KG1 (cell line): ENCODE measurements at places on chromosomes 5 and 9.

DNA sequence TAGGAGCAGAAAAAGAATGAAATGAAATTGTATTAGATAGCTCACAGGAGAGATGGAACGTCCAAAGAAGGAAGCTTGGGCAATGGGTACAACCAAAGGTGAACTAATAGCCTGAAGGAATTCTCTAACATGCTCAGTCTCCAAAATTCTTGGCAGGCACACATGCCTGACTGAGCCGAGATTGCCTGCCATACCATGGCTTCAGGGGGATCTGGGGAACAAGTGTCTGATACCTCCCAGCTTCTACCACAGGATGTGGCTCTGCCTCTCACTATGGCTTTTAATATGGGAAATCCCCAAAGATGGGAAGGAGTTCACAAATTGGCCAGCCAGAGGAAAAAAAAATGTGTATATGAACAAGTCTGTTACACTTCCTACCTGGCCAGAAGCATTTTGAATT is 3.6 kb upstream of the PALM2AKAP2 start:
- DNase-seq, result no peak

DNA sequence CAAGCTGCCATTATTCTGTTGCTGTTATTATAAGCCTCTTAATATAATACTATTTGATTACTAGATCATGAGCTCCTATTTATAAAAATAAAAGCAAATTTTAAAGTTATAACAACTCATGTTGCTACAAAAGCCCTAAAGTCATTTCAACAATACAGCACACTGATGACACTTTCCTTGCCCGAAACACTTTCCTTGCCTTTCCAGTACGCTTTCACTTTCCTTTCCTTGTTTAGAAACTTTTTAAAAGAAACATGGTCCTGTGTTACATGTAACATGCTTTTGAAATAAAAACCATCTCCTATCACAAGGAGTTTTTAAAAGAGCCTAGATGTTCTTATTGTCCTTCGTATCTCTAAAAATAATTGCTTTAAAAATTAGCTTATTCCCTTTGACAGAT is 688.4 kb downstream of the PTPRD start:
- DNase-seq, result no peak

DNA sequence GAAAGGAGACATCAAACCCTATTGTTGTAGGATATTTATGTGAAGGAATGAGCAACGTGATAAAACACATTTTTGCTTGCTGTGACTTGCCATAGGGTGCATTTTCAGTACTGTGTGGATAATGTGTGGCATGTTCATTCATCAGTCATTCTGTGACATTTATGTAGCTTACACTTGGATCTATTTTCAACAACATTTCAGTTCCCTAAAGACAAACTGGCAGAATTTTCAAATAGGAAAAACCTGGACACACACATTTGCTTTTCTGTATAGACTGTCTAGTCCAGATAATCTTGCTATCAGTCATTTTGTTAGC is 127.7 kb downstream of the TMC1 start:
- no peak for DNase-seq

DNA sequence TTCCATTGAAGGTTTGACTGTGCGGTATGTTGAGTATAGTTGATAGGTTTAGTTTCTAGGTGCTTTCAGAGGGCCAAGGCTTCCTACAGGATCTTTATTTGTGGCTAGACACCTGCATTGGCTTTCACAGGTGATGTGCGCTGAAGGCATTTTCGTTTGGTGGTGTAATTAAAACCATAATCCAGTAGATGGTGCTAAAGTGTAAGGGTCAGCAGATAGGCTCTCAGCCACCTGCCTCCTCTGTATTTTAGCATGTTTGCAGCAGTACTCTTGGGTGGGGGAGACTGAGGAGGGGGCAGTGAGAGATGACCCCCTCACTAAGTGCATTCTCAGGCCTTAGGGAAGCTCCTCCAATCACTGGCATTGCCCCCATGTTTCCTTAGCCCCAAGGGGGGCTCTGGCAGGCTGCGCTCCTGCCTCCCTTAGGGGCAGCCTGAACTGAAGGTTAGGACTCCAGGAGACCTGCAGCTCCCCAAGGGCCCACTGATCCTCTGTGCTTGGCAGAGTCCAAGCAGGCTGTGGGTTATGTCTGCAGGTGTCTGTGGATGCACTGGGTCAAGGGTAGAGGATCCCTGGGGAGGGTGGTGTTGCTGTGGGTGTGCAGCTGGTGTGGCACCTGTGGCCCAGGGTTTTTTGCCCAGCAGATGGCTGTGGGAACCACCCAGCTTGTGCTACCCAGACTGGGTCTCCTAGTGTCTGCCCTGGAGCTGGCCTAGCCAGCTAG is 23.4 kb downstream of the CDK20 start:
- DNase-seq, result no peak

GRCh38 chr5:167665841-167666375 is 625.5 kb upstream of the WWC1 start:
- DNase-seq, result no peak

DNA sequence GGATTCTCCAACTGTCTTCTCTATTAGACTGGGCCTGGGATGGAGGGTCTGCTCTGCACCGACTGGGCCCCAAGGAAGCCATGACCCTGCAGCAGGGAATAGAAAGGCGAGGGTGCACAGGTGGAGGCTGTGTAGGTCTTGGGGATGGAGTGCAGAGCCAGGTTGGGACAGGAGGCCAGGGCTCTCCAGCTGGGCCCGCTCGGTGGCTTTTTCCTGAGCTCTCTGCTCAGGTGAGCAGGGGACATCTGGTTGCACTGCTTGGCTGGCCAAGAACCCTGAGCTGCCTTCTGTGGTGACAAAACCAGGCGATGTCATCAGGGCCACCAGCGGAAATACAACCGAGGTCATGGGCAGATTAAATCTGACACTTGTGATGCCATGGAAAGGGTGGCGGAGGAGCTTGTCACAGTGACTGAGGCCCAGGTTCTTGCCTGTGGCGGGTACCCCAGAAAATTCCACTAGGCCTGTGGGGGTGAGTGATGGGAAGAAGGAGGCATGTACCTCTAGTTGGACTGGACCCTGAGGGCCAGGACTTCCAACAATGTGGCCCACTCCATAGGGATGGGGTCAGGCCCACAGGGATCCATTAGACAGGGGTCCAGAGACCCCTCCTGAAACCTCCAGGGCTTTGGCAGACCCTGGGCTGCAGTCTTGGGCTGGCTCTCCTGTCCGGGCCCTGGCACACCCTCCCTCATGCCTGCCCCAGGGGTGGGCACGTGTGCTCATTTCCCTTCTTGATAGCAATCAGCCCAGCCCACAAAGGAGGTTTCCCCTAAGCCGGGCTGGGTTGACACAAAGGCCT is 4.4 kb upstream of the IL3 start:
- DNase-seq, result no peak

DNA sequence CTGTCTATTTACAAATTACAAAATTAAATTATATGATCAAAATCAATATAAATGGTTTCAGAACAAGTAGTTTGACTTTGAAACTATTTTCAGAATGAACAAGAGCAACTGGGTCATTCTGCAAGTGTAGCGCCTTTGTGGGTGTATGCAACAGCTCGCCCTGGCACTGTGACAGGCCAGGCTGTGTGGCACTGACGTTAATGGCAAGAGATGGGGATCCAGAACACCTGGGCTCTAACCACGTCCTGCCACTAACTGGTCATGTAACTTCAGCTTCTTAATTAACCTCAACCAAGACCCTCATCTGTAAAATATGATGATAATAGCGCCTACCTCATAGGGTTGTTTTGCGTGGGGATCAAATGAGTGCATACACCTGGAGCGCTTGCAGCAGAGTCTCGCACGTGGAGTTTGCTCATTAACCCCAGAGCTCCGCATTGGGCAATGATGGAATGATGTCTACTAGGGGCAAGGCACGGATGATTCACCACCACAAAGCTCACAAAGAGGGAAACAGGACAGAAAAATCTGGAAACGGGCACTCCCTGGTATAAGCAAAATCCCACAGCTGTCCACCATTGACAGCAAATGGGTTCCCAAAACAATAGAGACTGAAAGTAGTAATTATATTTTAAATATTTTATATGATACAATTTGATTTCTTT is 639.4 kb downstream of the SEMA5A start:
- no peak for DNase-seq

DNA sequence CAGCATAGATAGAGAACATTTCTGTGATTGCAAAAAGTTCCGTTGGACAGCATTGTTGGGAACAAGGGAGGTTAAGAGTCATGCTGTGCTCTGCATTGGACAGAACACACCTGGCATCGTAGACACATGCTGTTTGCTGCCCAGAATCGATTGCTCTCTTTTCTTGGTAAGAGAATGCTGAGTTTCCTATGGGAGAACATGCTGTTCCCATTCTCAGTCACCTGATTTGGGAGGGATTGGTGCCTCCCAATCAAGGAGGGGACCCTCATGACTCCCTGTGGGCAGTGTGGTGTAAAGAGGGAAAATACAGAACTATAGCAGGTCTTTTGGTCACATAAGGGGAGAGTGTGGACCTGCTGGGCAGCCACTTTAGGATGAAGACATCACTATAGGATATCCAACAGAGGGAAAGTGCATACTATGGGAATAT is 555.4 kb upstream of the CLINT1 start:
- no peak for DNase-seq

GRCh38 chr5:88734983-88735382 is 148.0 kb downstream of the MEF2C start:
- no peak for DNase-seq

- no peak for DNase-seq
Measured at GRCh38 chr5:103371046-103371607, 112.6 kb downstream of the MACIR start.

DNA sequence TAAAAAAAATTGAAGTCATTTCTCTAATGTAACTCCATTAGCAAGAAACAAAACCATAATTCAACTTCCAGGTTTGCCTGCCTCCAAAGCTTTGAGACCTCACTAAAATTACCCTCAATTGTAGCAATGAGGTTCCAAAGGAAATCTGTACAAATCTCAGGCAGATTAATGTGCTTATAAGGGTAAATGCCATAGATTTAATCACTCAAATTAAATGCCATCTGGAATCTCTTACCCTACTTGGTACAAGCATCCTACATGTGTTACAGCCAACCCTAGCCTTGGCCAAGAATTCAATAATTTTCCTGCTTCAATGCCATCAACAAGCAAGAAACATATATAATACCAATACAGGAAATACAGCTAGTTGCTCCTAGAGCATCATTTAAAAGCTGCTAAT is 452.8 kb downstream of the RAB3C start:
- no peak for DNase-seq
